ENCODE measurements at places on chromosomes 2 and 18. TPM values are rescaled to one million over a fixed set of nuclear protein-coding genes. Genes with fewer than 3 reads are reported as not detected.

SPTBN1 gene
- 83.2 TPM for total RNA-seq

MALL gene
- not detected for total RNA-seq

NEURL3 gene
- not detected for total RNA-seq

CRYBA2 gene
- total RNA-seq: not detected

IL1RN gene
- not detected for total RNA-seq

WNT6 gene
- total RNA-seq: 0.89 TPM

MEP1B gene
- 0.09 TPM for total RNA-seq

PMAIP1 gene
- 69.9 TPM for total RNA-seq
